Immature natural killer cell (primary cell): ENCODE measurements at places on chromosomes 1 and 21. TPM values are rescaled to one million over a fixed set of nuclear protein-coding genes. Genes with fewer than 3 reads are reported as not detected.

The LHX4 gene
- polyA plus RNA-seq, result not detected

The NT5C1A gene
- polyA plus RNA-seq, result not detected

DNA sequence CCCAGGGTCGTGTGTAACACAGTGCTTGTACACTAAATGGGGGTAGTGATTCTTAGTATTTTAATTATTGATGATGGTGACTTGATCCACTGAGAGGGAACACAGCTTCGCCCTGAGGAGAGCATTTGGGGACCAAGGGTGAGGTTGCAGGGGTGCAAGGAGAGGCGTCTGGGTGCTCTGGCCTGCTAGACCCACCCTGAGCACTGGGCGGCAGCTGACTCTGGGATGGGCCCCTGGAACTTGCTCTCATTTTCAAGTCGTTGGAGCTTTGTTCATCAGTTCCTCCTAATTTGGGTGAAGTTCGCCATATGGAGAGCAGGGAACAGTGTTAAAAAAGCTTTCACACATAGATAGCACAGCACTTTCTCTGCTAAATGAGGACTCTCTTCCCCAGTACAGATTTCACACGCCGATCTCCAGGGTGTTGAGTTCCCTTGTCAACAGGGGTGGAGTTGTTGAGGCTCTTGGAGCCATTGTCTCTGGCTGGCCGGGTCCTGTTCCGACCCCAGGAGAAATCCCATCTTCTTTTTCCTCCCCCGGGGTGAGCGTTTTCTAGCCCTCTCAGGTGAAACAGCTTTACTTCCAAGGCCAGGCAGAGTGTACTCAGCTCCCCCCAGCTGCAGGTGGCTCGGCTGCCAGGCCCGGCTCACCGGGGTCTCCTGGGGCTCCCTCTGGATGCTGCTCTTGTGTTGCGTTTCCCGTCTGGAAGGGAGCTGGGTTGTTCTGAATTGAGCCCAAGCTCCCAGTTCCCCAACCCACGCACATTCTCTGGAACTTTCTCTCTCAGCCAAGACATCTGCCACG lies 367.4 kb downstream of the RPS6KC1 start:
- no peak for DNase-seq

DNA sequence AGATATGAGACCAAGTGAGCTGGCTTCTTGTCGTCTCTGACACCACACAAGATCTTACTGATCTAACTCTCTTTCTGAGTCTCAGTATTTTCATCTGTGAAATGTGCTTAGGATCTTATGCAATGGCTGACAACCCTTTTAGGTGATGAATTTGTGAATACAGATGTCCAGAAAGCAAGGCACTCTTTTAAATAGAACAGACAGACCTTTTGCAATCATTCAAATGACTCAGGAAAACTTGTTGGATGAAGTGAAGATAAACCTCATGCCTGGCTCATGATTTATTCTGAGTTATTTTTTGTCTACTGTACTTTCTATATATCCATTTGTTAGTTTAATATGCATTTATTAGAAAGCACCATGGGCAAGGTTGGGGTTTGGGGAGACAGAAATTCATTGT lies 411.3 kb downstream of the PTPRU start:
- DNase-seq, result no peak

DNA sequence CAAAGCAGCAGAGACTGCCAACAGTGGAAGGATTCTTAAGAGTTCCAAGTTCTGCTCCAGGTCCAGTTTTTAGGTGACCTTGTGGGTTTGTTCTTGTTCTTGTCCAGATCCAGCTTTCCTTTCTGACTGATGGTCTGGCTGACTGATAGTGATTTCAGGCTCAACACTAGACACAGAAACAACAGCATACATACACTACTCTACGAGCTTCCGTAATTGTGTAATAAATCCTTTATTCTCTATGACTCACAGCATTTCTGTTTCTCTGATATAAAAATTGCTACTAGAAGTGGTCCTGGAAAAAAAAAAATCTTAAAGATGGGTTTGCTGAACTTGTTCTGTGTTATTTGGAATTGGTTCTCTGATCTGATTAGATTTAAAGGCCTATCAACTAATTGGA lies 62.2 kb upstream of the PTCH2 start:
- no peak for DNase-seq

- no peak for DNase-seq
Observed at GRCh38 chr1:248861616-248862015, 2.7 kb upstream of the ZNF692 start.

GRCh38 chr1:32291145-32291707 lies 657 bp upstream of the HDAC1 start:
- no peak for DNase-seq

DNA sequence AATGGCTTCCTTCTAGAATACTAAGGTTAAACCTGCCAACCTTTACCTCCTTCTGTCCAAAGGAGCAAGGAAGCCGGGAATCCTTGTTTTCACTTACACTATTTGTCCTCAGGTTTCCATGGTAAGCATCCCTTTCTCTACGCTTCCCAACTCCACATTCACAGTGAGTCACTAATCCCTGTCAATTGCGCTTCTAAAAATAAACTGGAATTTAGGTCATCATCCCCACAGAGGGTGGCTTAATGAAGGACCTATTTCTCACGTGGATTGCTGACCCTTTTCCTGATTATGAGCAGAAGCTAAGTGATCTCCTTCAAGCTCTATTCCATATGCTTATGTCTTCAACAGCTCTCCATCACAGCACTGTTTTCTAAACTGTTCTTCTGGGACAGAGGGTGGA lies 39.9 kb upstream of the ABCA4 start:
- DNase-seq, result no peak

GRCh38 chr1:6743189-6744101 lies 41.8 kb upstream of the CAMTA1 start:
- peak; percentile 54 for DNase-seq

GRCh38 chr1:15443281-15443680 lies 5.0 kb downstream of the CTRC start:
- DNase-seq, result no peak

The ZNF678 gene
- polyA plus RNA-seq, result 6.4 TPM

The RHOU gene
- polyA plus RNA-seq, result not detected

The PTAFR gene
- polyA plus RNA-seq, result 1.5 TPM

DNA sequence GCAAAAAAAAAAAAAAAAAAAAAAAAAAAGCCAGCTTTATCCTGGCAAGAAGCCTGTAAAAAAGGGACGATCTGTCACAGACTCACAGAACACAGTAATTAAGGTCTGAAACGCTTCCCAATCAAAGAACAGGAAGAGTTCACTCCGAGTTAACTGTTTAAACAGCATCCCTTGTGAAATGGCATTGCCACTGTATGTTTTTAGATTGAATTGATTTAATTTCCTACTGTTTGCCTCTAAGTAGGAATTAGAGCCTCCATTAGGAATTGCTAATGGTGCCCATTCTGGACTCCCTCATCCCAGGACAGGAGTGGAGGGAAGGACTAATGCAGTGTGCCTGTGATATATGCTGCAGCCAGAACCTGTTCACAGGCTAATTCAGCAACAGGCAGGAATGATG lies 370.8 kb downstream of the RWDD3 start:
- no peak for DNase-seq

DNA sequence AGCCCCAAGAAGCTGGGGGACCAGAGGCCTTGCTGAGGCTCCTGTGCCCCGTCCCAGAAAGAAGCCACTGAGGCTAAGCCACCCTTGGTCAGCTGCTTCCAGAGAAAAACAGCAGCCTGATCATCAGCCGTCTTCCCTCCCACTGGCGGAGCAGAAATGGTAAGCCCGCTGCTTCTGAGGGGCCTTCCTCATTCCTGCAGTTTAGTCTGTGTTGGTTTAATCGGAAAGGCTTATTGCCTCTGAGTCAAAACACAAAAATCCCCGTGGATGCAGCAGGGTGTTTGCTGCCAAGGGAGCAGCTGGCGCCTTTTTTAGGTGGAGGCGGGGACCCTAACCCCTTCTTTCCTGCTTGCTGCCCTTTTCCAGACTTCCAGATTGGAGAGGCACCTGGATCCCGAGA lies 33.9 kb downstream of the SPSB1 start:
- no peak for DNase-seq

GRCh38 chr1:24801176-24801575 lies 55.9 kb downstream of the CLIC4 start:
- DNase-seq, result no peak

The AMY1B gene
- not detected for polyA plus RNA-seq

The NUF2 gene
- polyA plus RNA-seq, result 3.4 TPM

DNA sequence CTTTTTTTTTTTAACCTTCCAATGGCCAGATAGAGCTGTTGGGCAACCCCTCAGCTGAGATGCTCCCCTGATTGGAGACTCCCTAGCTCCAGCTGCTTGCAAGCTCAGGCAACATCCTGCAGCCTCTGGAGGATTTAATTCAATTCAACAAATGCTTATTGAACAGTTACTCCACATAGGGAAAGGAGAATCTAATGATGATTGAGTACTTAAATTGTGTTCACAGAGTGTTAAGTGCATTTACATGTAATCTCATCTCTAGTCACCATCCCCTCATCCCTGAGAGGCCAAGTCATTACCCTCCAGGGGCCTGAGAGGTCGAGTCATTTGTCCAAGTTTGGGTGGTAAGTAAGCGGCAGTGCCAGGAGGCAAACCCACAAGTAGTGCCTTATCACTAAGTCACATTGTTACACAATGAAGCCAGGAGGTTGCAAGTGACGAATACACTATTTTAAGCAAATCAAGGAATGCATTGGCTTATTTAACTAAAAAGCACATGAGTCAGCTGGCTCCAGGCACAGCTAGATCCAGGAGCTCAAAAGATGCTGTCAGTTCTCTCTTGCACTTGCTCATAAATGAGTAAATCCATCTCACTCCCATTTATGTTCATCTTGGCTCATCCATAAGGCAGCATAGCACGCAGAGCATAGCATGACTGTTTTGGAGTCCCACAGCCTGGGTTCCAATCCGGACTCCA lies 64.3 kb downstream of the OPTC start:
- DNase-seq, result no peak

The BROX gene
- polyA plus RNA-seq, result 22.1 TPM

DNA sequence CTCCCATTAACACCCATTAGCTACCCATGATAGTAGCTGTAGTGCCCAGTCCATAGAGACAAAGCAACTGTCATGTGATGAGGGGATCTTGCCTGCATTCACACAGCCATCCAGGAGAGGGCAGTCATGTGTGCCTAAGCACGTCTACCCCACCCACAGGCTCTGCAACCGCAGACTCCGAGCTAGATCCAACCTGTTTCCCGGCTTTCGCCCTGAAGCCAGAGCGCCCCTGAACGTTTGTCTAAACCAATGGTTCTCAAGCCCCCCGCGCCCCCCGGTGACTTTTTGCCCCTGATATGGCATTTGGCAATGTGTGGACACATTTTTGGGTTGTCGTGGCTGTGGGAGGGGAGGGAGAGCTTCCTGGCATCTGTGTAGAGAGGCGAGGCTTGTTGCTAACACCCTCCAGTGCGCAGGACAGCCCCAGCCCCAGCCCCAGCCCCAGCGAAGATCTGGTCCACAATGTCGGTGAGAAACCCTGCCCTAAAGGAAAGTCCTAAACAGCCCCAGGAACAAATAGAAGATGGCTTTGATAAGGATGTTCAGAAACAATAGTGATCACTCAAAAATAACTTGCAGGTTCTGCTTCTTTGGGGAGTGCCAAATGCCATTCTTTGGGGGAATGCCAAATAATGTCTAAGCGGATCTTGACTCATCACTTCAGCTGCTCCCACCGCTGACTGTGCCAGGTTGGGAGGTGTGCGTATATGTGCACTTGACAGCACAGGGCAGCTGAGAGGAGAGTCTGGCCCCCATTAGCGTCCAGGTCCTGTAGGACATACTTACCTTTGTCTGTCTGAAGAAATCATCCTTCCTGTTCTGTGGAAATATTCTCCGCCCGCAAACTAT lies 34.5 kb downstream of the SLC44A3 start:
- peak; percentile 69 for DNase-seq

GRCh38 chr1:38488162-38488898 lies 371.2 kb downstream of the RRAGC start:
- DNase-seq, result no peak

- DNase-seq, result no peak
Observed at GRCh38 chr1:8720347-8720746, 97.1 kb downstream of the RERE start.

GRCh38 chr1:164958982-164959768 lies 397.3 kb downstream of the LMX1A start:
- no peak for DNase-seq

GRCh38 chr1:200542162-200542561 lies 78.4 kb downstream of the KIF14 start:
- no peak for DNase-seq

GRCh38 chr1:2563205-2563604 lies 7.0 kb downstream of the TNFRSF14 start:
- no peak for DNase-seq

The OLIG2 gene
- not detected for polyA plus RNA-seq

The SH2D1B gene
- 1,411 TPM for polyA plus RNA-seq

The FCGR3A gene
- 1,471 TPM for polyA plus RNA-seq

The PRR9 gene
- polyA plus RNA-seq, result not detected

The PGLYRP3 gene
- not detected for polyA plus RNA-seq

GRCh38 chr1:218553197-218553596 lies 208.1 kb downstream of the TGFB2 start:
- DNase-seq, result no peak

The ATP1A4 gene
- polyA plus RNA-seq, result not detected

The LRRC8B gene
- 0.72 TPM for polyA plus RNA-seq

DNA sequence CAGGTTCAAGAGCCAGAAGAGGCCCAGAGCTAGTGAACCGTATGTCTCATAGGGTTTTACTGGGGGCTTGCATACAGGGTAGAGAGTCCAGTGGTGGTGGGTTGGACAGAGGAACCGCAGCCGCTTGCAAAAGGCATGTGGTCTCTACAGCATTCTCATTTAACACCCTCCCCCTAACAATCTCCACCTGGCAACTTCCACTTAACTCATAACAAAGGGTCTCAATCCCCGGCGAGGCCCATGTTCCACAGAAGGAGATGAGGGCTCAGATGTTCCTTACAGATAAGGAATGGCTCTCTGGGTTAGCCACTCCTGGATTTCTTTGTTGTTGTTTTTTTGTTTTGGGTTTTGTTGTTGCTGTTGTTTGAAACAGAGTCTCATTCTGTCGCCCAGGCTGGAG lies 106.1 kb downstream of the APP start:
- DNase-seq, result no peak

DNA sequence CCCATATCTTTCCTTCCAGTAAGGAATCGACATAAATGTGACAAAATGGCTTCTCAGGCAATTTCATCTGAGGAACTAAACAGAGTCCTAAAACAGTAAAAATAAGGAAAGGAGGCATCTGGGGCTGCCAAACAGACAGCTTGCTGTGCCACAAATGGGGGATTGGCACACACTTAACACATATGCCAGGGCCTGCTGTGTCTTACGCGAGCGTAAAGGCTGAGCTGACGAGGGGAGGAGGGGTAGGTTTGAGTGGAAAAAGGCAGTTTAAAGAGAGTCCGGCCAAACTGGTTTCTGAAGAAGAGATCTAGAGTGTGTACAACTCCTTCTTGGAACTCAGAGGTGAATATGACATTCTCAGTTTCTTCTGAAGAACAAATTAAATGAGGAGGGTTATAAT lies 244.1 kb upstream of the MAP1LC3C start:
- no peak for DNase-seq

The SERTAD4 gene
- not detected for polyA plus RNA-seq

The TSSK3 gene
- 2.7 TPM for polyA plus RNA-seq

DNA sequence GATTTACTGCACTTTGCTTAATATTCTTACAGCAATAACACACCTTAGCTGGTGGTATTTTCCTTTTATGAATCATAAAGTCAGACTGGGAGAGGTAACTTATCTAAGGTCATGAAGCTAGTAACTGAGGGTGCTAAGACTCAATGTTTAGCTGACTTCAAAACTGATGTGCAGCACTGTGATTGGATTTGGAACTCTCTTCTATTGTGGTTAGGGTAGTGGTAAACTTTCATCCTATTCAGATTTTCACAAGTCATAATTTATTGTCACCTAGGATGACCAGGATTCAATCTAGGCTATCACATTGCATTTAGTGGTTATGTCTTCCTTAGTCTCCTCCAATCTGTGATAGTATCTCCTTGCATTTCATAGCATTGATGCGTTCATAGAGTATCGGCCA lies 18.9 kb downstream of the EPB41 start:
- peak; percentile 17 for DNase-seq

The L1TD1 gene
- polyA plus RNA-seq, result not detected
